PC-9 (cell line): ENCODE measurements at places on chromosomes 5 and 9. TPM values are rescaled to one million over a fixed set of nuclear protein-coding genes. Genes with fewer than 3 reads are reported as not detected.

DNA sequence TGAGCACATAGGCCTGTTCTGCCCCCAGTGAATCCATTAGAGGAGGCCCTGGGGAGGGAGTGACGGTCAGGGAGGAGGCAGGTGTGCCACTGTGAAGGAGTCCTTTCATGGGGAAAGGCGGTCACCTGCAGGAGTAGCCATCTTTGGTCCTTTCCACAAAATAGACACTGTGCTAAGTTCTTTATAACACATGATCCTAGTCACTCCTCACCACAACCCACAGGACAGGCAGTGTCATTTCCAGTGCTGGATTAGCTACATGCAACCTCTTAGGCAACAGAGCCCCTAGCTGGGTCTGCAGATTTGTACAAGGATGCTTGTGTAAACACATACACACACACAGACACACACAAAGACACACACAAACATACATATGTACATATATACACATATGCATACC lies 18.3 kb downstream of the DOCK2 start:
- no peak for DNase-seq

GRCh38 chr5:159286420-159287035 lies 23.4 kb downstream of the UBLCP1 start:
- no peak for DNase-seq

DNA sequence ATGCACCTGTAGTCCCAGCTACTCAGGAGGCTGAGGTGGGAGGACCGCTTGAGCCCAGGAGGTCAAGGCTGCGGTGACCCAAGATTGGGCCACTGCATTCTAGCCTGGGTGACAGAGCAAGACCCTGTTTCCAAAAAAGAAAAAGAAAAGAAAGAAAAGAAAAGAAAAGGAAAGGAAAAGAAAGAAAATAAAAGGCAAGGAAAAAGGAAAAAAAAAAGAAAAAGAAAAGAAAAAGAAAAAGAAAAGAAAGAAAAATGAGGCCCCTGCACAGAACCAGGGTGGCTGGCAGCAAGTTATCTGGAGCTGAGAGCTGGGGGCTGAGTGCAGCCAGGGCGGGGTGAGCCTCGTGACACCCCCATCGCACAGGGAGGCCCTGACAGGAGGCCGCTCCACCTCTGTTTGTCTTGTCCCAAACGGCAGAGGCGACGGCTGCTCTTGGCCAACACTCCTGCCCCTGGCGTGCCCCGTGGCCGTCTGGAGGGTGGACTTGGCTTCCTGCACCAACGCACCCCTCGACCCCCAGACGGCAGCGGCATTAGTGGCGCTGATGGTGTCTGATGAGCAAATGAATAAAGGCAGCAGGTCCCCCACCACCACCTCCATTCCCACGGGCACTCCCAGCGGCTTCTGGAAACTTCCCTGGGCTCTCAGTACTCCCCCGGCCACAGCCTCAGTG lies 16.7 kb downstream of the EXD3 start:
- no peak for DNase-seq

GRCh38 chr5:7010591-7010990 lies 297.4 kb downstream of the TENT4A start:
- no peak for DNase-seq

GRCh38 chr9:23255346-23255745 lies 570.7 kb downstream of the ELAVL2 start:
- DNase-seq: no peak

Gene GRM6
- total RNA-seq: not detected in 2 replicates

Gene TMEM167A
- 64.2 and 82.7 TPM in 2 replicates for total RNA-seq

DNA sequence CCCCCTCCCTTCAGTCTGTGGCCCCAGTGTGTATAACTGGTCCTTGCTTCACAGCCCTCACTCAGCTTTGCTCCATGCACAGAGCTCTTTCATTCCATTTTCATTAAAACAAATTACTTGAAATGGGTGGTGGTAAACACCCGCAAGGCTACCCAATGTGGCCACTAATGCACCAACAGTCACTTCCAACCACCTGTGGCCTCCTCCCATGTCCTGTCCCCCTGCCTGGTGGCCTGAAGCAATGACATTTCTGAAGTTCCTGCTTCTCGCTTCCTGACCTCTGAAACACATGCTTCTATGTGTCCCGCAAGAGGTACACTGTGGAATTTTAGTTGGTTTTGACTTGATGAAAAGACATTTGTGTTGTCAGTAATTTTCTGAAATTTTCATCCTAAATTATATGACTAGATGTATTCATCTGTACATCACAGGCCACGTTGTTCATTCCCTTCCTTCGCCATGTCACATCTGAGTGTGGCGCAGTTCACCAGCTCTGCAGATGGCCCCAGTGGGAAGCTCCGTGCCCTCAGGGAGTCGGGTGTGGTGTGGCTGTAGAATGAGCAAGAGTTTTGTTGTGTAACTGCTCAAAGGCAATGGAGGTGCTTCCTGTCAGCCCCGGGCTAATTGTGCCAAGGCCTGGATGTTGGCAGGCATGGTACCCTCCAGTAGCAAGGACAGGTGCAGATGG lies 9.6 kb downstream of the ROPN1L start:
- DNase-seq: peak; percentile 73

DNA sequence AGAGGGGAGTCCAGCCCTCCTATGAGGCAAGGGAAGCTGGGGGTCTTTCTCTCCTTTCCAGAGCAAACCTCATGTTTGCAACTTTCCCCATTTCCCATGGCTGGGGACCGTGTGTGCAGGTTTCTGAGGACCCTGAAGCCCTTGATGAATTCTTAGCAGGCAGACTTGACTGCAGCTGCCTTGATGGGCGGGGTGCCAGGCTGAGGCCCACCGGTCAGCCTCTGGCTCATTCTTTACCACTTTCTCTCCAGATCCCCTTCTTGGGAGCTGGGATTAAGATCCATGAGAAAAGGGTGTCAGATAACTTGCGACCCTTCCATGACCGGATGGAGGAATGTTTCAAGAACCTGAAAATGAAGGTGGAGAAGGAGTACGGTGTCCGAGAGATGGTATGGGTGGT lies 30.0 kb upstream of the FOXI1 start:
- no peak for DNase-seq

Gene CTSL
- total RNA-seq: 82.6 and 105 TPM in 2 replicates

DNA sequence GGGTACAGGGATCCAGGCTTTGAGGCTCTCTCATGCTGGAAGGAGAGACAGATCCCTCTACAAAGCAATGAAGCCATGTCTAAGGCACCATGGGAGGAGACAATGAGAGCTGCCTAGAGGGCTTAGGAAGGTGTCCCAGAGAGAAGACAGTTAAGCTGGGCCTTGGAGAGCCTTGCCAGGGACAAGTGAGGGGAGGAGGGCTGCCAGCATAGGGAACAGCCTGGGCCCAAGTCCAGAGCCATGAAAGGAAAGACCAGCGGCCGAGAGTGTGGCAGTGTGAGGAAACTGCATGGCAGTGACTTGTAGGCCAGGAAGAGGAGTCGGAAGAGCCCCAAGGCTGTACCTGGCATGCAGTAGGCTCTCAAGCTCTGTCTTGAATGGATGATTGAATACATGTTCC lies 88.5 kb downstream of the PSD2 start:
- no peak for DNase-seq

GRCh38 chr9:135670721-135671590 lies 7.8 kb downstream of the LCN9 start:
- no peak for DNase-seq

DNA sequence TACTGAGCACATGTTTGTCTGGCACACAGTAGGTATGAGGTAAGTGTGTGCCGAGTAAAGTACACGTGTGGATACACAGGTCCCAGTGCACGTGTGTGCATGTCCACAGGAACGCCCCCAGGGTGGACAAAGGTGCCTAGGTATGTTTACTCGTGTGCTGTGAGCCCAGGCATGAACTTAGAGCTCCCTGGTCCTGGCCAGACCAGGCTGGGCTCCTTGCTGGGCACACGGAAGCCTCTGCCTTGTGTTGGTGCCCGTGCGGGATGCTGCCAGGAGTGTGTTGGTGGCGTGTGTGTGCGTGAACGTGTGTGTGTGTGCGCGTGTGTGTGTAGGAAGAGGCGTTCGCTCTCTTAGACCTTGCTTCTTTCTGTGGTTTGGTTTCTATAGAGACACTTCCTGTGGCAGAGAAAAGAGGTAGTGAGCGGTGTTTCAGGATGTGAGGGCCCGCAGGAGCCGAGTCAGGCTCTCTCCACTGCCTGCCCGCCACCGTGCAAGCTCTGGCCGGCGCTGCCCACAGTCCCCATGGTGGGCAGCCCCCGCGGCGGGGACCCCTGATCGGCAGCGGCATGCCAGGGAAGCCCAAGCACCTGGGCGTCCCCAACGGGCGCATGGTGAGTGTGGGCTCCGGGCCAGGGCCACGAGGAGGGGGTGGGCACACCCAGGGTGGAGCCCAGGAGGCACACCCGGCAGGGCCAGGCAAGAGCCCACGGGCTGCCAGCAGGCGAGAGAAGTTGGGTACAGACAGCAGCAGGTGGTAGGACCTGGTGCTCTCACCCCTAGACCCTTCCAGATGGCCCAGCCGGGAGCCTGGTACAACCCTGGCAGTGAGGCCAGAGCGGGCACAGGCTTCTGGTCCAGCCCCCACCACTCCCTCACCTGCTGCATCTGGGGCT lies at the start of gene RGS14:
TSS of gene RGS14 (plus strand) at position 466 of the 893 bp plus-strand sequence. CDS start at position 567, 101 bp downstream.
- peak; percentile 44 for DNase-seq

GRCh38 chr9:94973451-94973941 lies 247.0 kb downstream of the AOPEP start:
- no peak for DNase-seq

DNA sequence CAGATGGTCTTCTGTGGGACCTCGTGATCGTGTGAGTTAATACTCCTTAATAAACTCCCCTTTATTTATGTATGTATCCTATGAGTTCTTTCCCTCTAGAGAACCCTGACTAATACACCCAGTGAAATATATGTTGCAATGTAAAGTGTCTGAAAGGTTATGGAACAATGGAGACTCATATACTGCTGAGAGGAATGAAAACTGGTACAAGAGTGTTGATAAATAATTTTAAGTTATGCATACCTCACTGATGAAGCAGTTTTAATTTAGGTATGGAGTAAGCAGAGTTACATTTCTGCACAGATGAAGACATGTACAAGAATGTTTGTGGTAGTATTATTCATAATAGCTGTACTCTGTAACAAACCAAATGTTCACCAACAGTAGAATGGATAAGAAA lies 438.3 kb downstream of the TAF11L14 start:
- no peak for DNase-seq

Gene FAT2
- 0.28 and 0.48 TPM in 2 replicates for total RNA-seq

DNA sequence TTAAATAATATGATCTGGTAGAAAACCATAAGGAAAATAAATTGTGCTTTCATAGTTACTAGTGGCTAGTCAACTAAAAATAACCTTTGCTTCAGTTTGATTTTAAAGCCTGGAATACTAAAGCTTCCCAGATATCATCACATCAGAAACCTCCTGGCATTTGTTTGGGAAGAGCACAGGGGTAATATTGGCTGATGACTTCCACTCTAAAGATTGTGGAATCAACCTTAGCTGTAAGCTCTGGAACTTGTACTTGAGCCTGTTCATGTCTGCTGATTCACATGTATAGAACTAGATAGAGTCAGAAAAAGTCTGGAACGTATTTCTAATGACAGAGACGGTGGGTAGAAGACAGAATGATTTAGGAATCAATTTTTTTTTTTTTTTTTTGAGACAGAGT lies 345.0 kb downstream of the CWC27 start:
- DNase-seq: no peak

Gene LVRN
- 0.40 and 0.79 TPM in 2 replicates for total RNA-seq

Gene LIFR
- total RNA-seq: 22.0 and 28.6 TPM in 2 replicates

Gene SGTB
- total RNA-seq: 8.8 and 9.8 TPM in 2 replicates

GRCh38 chr5:133141746-133142145 lies 89.9 kb downstream of the HSPA4 start:
- no peak for DNase-seq

DNA sequence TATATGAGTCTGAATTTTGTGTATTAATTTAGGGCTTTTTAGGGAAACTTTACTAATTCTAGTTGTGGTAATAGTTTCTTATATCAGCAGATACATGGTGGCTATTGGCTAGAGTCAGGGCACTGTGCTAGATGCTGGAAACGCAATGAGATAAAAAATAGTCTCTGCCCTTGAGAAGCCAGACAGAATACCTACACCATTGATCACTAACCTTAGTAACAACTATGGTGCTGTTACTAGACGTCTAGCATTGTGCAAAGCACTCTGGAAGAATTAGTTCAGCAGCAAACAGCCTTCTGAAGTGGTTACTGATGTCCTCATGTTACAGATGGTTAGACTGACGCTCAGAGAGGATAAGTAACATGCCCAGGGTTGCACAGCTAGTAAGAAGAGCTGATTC lies 61.8 kb downstream of the GDA start:
- DNase-seq: no peak

- DNase-seq: no peak
These were observed 3.8 kb downstream of the ATP6V1G1 start for GRCh38 chr9:114591291-114591787.

Gene ACSL6
- not detected in 2 replicates for total RNA-seq

GRCh38 chr9:124493794-124494479 lies 13.3 kb downstream of the NR5A1 start:
- DNase-seq: no peak

Gene CNTNAP3
- 4.6 TPM in 2 replicates for total RNA-seq

- DNase-seq: no peak
These were observed 32.1 kb downstream of the PCA3 start for GRCh38 chr9:76796296-76796695.
